ENCODE measurements at places on chromosomes 11 and 22. TPM values are rescaled to one million over a fixed set of nuclear protein-coding genes. Genes with fewer than 3 reads are reported as not detected.

Gene OR51B2
- not detected for polyA plus RNA-seq

Gene EP300
- 39.5 TPM for polyA plus RNA-seq

Gene MS4A3
- polyA plus RNA-seq: not detected

Gene CHST1
- polyA plus RNA-seq: 1.6 TPM

Gene OSBP2
- polyA plus RNA-seq: 3.4 TPM

Gene PLCB3
- polyA plus RNA-seq: 47.2 TPM

Gene CASP1
- polyA plus RNA-seq: not detected

Gene EI24
- 176 TPM for polyA plus RNA-seq

Gene IGLL5
- polyA plus RNA-seq: not detected

Gene ALG9
- polyA plus RNA-seq: 17.8 TPM

Gene NCR3LG1
- polyA plus RNA-seq: 0.49 TPM

Gene APOL2
- polyA plus RNA-seq: 8.1 TPM

Gene KREMEN1
- 2.1 TPM for polyA plus RNA-seq

Gene OR2AT4
- not detected for polyA plus RNA-seq

Gene OR51M1
- 0.08 TPM for polyA plus RNA-seq

Gene FUT4
- 2.6 TPM for polyA plus RNA-seq

Gene ZP1
- polyA plus RNA-seq: 0.16 TPM

Gene CHADL
- polyA plus RNA-seq: 2.2 TPM

Gene OR4A16
- not detected for polyA plus RNA-seq

Gene TYR
- polyA plus RNA-seq: not detected

Gene SLC15A3
- polyA plus RNA-seq: 36.4 TPM

Gene PATE4
- not detected for polyA plus RNA-seq

Gene MUC5AC
- not detected for polyA plus RNA-seq

Gene TSSK2
- polyA plus RNA-seq: not detected

Gene NECTIN1
- polyA plus RNA-seq: 43.2 TPM

Data from H1 (cell line).